NCI-H510A (cell line): ENCODE measurements at places on chromosomes 12 and 14.
A peak's percentile ranks its signal among the peaks of the same experiment; 100 is the strongest.

DNA sequence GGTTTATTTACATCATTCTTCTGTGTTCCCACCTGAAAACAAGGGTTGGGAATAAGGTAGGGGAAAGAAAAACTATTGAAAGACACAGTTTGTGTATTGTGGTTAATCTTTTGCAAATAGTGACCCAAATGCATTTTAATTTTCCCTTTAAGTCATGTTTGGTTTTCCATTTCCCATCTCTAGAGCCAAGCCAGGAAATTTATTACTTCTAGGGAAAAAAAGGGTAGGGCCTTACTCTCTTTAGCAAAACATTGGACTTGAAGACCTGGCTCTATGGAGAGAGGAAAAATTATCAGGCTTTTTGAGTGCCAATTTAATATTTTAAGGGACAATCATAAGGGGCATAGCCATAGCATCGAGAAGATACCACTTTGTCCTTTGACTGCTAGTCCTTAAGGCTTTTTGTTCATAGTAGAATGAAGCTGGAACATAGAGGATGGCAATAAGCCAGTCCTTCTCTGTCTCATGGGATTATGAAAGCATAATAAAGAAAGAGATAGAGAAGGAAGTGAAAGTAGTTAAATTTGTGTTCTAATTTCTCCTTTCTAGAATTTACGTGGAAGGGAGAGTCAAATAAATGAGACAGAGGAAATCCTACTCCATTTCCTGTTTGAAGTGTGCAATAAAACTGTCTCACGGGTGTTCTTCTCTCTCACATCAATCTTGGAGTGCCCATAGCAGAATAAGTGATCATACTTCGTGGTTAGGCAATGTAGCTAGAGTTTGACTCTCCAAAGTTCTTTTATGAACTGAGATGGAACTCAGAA is 50.9 kb upstream of the PPFIA2 start:
- DNase-seq = no peak

- DNase-seq = no peak
Measured at GRCh38 chr12:75964150-75964549, 67.4 kb downstream of the PHLDA1 start.

DNA sequence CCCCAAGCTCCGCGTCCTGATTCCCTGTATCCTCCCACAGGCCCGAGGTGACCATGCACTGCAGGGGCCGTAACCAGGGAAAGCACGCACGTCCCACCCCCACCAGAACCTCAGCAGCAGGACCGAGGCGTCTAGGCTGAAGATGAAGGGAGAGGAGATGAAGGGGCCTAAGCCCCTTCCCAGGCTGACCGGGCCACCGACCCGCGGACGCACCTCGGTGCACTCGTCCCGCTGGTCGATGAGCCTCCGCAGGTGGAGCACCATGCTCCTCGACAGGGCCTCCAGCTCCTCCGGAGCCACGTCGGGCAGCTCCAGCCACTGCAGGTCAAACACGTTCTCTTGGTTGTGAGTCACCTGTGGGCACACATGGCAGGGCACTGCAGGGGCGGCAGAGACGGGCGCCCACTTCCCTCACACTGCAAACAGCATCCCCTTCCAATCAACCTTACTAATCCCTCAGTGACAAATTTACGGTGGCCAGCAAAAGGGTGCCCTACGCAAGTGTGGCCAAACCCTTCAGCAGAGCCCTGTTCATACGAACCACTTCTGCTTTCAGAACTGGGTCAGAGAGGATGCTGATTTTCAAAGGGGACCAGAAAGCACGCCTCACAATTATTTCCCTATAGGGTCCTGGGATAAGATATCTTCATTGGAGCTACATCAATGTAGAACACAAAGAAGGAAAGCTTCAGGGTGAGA is 77.8 kb downstream of the CCDC88C start:
- DNase-seq = no peak

GRCh38 chr14:69615496-69616407 is 4.4 kb downstream of the SUSD6 start:
- DNase-seq = no peak

GRCh38 chr14:23358042-23358441 is 5.4 kb upstream of the SLC22A17 start:
- no peak for DNase-seq

DNA sequence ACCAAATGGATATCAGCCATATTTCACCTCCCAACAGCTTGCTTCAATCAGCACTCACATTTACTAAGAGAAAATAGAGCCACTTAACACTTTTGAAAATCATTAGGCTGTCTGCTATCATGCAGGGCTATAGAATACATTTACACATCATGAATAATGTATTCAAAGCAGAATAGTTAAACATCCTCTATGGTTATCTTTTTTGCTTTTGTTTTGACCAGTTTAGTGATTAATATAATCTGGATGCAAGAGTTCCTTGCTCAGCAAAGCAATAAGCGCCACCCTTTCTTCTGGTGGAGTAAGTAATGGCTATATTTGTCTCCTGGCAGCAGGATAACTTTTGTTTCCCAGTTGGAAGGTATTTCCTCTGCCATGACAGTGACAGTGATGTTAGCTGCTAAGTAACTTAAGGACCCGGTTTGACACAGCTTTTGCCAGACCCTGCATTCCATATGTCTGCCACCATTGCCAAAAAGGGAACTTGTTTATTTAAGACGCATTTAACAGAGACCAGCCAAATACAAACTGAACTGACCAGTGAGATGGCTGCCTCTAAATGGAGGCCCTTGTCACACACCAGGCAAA is 70.3 kb upstream of the NR2C1 start:
- DNase-seq = no peak

GRCh38 chr12:62191491-62192179 is 68.6 kb upstream of the USP15 start:
- no peak for DNase-seq

DNA sequence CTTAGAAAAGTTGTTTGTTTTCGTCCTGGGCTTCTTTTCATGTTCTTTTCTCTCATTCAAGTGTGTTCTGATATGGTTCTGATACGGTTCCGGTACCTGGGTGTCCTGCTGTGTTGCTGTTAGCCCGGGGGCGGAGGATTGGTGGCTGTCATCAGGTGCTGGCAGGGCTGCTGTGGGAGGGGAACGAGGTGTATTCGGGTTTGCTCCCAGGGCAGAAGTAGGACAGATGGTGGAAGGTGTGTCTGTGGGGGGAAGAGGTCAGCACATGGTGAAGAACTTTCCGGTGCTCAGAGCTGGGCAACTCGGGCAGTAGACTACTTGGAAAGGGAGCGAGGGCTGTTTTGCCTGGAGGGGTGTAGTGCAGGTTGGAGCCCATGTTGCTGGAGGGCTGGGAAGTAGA is 70.2 kb downstream of the SLC25A47 start:
- no peak for DNase-seq

- no peak for DNase-seq
Measured at GRCh38 chr12:68148261-68148951, 11.1 kb downstream of the IFNG start.

DNA sequence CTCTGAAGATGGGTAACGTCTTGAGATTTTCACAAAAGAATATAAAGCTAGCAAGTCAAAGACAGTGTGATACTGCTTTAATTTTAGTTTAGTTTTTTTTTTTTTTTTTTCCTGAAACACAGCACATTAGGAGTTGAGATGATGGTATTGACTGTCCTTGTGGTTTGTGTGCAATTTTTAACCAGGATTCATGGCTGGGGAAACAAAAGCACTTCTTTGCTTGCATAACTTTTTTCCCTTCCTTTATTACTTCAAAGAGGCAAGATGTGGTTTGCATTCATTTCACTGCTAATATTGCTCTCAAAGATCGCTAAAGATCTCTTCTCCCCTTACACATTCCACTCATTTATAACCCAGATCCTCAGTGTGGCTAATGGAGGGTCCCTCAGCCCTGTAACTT is 157.1 kb upstream of the PZP start:
- DNase-seq = no peak

- no peak for DNase-seq
Measured at GRCh38 chr14:35631071-35631805, 97.3 kb downstream of the INSM2 start.

DNA sequence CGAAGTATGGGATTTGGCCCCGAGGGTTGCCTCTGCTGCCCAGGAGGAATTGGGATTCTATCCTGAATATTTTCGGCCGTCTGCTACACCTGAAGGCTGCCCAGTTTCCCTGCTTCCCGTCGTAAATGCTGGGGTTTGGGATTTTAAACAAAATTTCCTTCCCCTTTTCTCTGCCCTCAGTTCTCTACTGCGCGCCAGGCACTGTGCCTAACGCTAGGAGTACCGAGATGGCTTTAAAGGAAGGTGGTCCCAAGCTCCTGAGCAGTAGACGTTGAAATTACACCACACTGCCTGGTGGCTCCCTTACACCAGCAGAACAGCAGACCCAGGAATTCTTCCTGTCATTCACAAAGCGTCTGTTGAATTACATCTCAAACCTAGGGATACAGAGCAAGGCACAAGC is 566 bp upstream of the PRDM4 start:
- no peak for DNase-seq

GRCh38 chr12:47867495-47867941 is 37.3 kb downstream of the VDR start:
- DNase-seq = no peak

- no peak for DNase-seq
Measured at GRCh38 chr14:75333606-75334548, 55.2 kb downstream of the FOS start.

DNA sequence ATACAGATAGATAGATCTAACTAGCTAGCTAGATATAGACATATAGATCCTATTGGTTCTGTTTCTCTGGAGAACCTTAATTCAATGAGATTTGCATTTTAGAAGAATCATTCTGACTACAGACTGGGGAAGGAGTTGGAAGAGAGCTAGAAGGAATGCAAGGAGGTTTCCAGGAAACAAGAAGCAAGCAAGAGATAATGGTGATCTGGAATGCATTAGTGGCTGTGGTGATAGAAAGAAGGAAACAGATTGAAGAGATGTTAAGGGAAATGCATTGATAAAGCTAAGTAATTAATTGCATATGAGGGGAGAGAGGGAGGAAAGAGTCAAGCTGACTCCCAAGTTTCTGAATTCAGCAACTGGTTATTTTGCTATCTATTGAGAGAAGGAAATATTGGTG is 42.7 kb downstream of the DBX2 start:
- DNase-seq = no peak

DNA sequence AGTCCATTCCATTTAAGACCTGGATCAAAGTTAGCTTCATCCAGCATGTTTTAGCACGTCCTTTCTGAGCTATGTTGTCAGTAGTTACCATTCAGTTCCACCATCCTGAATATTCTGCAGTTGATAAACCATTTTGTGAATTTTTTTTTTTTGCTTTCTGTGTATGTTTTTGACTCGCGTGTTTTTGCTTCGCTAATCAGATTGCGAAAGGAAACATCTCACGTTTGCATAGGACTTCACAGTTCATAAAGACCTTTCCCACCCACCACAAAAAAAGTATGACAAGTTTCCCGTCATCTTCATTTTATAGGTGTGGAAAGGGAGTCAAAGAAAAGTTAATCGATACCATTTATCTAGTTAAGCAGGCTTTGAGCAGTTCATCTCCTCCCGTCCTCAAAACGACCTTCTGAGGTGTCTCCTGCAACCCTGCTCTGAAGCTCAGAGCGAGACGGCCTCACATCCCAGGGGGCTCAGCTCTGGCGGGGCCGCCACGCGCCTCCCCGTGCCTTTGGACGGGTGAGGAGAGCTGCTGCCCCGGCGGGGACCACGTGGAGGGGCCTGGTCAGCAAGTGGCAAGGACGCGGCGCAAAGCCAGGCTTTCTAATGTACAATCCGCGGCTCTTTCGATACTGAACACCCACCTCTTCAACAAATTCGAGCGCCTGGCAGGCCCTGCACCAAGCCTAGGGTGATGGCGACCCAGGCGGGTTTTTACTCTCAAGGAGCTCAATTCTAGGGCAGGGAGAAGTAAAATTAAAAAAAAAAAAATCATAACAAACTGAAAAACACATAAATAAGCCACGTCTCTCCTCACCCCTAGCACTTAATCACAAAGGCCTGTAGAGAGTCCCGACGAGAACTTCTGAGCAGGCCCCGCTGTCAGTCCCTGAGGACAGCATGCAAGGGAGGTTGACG is 988 bp upstream of the TMEM263 start:
- peak; percentile 4 for DNase-seq

DNA sequence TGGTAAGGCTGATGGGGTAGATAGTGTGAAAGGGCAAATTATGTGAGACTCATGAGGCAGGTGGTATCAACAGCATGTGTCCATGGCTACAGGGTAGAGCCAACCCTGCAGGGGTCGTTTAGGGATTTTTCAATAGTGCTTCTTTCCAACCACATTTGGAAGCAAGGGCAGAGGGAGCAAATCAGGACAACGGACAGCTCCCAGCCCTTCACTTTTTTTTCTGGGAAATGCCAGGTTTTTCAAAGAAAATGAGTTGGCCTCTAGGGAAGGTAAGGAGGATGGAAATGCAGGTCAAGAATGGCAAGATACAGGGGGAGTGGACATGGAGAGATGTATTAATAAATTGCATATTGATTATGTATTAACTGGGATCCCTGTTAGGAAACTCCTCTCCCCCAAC is 4.9 kb upstream of the CMA1 start:
- no peak for DNase-seq

DNA sequence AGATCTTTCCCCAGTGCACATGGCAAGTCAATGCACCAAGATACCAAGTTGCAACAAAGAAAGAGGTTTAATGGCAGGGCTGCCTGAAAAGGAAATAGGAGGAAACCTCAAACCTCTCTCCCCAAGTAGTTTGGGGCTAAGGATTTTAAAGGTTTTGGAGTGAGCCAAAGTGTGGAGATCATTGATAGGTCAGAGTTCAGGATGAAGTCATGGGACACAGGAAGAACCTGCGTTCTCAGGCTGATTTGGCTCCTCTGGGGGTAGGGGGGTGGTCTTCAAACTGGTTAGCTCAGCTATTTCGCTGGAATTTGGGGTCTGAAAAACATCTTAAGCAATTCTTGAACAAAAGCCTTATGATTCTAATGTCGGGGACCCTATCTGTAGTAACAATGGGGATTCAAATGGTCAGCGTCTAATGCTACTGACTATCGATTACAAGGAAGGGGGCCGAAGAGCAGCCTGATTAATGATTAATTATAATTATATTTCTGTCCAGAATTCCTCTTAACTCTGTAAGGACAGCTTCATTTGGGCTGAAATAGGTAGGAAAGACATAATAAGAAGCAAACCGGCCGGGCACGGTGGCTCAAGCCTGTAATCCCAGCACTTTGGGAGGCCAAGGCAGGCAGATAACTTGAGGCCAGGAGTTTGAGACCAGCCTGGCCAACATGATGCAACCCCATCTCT is 31.4 kb downstream of the AICDA start:
- DNase-seq = no peak

- no peak for DNase-seq
Measured at GRCh38 chr14:100738269-100738691, 11.6 kb downstream of the DLK1 start.

- DNase-seq = no peak
Measured at GRCh38 chr12:13376610-13377373, 180.3 kb downstream of the EMP1 start.

- peak; percentile 86 for DNase-seq
Measured at GRCh38 chr14:76968621-76969063, 59.9 kb downstream of the IRF2BPL start.
